ENCODE measurements at places on chromosomes 5 and 9.

GRCh38 chr5:169653091-169653490 lies 16.0 kb downstream of the DOCK2 start:
- no peak for DNase-seq

DNA sequence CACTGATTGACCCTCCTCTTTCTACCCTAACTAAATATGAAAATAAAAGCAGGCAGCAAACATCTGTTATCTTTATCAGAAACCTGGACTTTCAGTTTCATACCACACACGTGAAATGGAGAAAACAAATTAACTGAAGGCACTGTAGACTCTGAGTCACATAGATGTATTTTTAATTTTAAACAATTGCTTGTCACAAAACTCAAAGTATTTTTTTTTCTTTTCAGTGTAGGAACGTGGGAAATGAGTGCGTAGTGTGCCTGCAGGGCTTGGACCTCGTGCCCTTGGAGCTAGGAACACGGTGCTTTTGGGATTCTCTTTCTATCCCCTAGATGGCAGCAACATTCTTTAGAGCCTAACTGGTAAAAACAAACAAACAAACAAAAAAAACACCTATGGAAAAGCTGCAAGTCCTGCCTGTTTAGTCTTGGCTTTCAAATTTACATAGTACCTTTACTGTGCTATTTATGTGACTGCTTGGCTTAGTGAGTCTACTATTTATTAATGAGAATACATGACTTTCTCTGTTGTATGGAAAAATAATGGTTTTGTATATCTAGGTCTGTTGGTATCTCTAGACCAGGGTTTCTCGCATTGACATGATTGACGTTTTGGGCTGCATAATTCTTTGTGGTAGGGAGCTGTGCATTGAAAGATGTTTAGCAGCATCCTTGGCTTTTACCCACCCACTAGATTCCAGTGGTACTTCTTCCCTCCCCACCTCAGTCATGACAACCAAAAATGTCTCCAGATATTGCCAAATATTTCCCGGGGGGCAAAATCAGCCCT lies 16.8 kb upstream of the ACTBL2 start:
- DNase-seq = no peak

GRCh38 chr5:149138182-149138923 lies 2.9 kb upstream of the ABLIM3 start:
- no peak for DNase-seq

GRCh38 chr9:131963072-131964030 lies 116.3 kb downstream of the MED27 start:
- DNase-seq = no peak

DNA sequence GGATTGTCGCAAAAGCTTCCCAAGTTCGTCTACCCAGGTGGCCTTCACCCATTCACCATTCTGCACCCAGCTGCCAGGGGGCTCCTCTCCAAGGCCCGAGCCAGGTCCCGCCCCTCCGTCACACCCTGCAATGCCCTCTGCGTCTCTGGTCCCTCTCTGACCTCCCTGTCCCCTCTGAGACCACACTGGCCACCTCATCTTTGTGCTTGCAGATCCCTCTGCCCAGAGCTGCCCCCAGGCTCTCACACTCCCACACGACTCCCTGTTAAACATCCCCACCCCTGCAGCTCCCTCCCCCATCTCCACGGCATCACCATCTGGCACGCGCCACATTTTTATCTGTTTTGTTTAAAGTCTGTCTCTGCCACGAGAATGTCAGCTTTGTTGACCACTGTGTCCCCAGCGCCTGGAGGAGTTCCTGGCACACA lies 243.6 kb downstream of the PBX3 start:
- DNase-seq = no peak

DNA sequence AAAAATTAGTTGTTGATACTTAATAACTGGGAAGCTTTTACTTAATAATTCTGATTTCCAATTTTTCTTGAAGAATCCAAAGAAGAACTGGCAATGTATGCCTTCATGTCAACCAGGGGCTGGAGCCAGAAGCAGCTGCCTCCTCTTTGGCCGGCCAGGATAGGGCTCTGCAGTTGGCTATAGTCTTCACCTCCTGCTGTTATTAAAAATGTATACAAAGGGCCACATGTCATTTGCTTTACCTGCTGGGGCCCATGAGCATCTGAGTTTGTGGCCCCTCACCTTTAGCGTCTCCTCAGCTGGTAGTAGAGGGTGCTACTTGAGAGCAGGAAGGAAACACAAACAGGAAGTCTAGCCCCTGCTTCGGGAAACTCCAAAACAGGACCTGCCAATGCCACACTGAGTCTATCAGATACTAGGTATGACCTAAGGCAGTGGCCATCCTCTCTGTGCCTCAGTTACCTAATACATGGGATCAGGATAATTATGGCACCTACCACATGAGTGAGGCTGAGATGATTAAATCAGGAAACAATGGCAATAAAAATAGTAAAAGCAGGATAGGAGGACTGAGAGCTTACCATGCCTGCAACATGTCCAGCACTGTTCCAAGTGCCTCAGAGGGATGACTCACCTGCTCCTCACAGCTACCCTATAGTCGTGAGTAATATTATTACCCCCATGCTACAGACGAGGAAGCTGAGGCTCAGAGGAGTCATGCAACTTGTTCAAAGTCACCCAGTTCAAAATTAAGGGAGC lies 21.3 kb downstream of the CCDC69 start:
- no peak for DNase-seq

GRCh38 chr5:130529511-130530485 lies 625.5 kb downstream of the CHSY3 start:
- no peak for DNase-seq

- no peak for DNase-seq
Measured at GRCh38 chr5:108884736-108885135, 137.0 kb downstream of the FER start.
